ENCODE measurements at places on chromosomes 7 and 10.

GRCh38 chr7:140447841-140448240 lies 31.5 kb downstream of the MKRN1 start:
- no peak for DNase-seq

DNA sequence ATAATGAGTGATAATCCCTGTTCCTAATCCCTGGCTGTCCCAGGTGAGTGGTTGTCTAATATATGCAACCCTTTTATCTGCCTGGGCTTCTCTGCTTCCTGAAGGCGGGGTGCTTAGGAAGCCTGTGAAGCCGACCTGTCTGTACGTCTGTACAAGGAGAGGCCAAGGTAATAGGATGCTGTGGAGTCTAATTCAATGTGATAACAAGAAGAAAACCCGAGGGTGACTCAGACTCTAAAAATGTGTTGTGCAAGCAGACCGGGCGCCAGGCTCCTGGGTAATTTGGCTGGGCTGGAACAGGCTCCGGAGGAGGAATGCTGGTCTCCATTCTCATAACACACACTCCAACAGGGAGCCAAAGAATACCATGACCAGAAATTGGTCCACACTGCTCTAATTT lies 43.6 kb downstream of the THNSL1 start:
- DNase-seq: no peak

- no peak for DNase-seq
Measured at GRCh38 chr10:24718031-24718855, 5.4 kb downstream of the ARHGAP21 start.

GRCh38 chr10:83432261-83433045 lies 706.9 kb upstream of the GHITM start:
- no peak for DNase-seq

DNA sequence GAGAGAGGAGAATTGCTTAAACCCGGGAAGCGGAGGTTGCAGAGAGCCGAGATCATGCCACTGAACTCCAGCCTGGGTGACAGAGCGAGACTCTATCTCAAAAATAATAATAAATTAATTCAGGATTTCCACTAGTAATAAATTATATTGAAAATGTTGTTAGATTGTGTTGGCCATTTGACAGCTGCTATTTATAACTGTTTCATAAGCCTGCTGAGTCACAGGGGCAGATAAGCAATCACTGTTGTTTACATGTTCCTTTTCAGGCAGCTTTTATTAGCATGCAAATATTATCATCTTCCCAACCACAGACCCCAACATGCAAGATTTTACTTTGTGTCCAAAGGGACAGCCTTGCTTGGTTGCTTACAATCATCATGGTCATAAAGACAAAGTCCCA lies 49.5 kb upstream of the ZNF138 start:
- no peak for DNase-seq

DNA sequence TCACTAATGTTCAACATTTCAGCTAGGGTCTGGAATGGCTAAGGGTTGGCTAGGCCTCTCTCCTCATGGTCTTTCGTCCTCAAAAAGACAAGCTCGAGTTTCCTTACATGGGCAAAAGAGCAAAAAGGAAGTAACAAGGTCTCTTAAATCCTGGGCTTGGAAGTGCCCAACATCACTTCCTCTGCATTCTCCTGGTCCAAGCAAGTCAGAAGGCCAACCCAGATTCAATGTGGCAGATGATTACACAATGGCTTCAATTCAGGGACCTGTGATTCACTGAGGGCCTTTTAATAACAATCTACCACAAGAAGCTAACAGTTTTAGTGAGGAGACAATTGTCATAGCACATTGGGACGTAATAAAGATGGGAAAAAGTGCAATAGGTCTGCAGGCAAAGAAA lies 4.4 kb upstream of the NUP205 start:
- DNase-seq: no peak

DNA sequence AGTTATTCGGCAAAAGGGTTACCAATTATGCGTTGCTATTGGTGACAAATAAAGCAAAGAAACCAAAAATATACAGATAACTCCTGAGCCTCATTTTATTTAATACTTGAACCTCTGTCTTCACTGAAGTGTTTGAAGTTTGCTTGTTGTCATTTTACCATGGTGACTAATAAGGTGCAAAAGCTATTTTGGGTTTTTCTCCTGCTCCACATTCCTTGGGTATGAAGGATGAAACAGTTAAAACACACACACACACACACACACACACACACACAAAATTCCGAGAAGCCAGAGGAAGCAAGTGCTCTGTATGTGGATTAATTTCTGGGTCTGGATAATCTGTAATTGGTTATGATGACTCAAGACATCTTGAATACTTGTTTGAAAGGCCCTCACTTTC lies 246.5 kb downstream of the COBL start:
- no peak for DNase-seq

- DNase-seq: no peak
Measured at GRCh38 chr7:14414274-14414986, 425.0 kb upstream of the ETV1 start.

DNA sequence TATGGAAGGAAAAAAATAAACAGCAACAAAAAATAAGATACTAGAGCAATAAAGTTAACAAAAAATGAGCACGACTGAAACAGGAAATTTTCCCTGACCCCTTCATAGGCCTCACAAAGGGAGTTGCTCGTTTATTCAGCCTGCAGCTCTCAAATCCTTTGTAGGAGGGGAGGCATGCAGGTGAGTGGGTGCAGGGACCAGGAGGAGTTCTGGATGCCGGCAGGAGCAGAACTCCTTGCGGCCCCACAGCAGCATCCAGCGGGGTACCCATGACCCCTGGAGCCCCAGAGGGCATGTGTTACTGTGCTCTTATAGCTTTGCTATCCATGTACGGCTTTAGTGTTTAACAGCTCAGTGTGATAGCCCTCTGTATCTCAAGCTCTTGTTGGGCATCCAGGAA lies 5.8 kb downstream of the TAS2R39 start:
- DNase-seq: no peak

DNA sequence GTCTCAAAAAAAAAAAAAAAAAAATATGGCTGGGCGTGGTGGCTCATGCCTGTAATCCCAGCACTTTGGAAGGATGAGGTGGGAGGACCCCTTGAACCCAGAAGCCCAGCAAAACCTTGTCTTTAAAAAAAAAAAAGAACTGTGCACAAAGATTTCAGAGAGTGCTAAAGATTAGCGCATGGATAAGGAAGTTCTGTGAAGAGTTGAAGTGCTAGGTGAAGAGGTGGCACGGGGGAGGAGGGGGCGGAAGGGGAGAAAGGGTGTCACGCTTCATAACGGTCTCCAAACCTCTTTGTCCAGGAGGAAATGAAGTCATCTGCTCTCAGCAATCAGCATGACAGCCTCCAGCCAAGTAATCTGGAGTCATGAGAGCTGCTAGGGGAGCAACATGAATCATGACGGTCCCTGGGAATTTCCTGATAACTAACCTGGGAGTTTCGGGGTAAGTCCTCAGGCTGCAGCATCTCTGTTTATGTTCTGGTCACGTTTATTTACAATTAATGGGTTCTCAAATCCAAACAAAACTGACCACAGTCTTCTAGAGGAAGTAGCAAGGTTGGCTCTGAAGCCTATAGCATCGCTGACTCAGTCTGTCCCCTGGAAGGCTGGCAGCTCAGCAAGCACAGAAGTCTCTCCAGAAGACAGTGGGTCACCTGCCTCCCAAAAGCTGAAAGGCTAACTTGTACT lies 1.9 kb upstream of the PLAU start:
- no peak for DNase-seq

- no peak for DNase-seq
Measured at GRCh38 chr7:36304099-36304425, 85.6 kb upstream of the ANLN start.

DNA sequence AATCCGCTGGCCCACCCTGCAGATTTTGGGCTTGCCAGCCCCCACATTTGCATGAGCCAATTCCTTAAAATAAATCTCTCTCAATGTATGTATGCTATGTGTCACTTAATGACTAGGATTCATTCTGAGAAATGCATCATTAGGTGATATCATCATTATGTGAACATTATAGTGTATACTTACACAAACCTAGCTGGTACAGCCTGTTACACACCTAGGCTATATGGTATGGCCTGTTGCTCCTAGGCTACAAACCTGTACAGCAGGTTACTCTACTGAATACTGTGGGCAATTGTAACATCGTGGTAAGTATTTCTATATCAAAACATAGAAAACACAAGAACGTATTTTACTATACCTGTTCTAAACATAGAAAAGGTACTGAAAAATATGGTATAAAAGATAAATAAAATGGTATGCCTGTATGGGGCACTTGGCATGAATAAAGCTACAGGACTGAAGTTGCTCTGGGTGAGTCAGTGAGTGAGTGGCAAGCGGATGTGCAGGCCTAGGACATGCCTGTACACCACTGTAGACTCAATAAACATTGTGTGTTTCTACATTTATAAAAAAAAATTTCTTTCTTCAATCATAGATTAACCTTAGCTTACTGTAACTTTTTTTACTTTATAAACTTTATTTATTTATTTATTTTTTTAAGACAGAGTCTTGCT lies 135.9 kb downstream of the ABCA13 start:
- DNase-seq: no peak

DNA sequence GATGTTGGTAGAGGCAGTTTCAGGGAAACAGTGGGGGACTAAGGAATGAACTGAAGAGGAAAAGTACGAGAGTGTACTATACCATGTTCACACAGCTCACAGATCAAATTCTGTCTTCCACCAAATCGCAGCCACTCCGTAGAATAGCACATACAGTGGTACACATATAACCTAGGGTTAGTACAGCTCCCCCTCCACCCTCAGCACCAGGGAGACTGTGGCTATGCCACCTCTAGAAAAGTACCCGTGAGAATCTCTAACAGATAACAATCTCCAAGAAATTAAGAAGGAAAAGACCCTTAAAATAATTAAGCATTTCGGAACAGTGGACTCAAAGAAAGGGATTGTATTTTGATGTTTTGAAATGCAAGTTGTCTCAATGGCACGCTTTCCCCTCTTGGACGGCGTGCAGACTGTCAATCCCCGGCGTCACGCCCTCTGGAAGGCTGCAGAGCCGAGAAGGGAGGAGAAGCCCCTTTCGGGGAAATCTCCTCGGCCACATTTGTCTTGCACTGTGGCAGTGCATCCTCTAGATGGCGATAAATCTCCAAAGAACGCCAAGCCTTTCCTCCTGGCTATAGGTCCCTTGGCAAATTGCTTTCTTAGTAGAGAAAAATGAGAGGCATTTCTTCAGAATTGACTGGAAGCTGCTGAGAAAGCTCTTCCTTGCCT lies 345.0 kb downstream of the REEP3 start:
- DNase-seq: no peak

DNA sequence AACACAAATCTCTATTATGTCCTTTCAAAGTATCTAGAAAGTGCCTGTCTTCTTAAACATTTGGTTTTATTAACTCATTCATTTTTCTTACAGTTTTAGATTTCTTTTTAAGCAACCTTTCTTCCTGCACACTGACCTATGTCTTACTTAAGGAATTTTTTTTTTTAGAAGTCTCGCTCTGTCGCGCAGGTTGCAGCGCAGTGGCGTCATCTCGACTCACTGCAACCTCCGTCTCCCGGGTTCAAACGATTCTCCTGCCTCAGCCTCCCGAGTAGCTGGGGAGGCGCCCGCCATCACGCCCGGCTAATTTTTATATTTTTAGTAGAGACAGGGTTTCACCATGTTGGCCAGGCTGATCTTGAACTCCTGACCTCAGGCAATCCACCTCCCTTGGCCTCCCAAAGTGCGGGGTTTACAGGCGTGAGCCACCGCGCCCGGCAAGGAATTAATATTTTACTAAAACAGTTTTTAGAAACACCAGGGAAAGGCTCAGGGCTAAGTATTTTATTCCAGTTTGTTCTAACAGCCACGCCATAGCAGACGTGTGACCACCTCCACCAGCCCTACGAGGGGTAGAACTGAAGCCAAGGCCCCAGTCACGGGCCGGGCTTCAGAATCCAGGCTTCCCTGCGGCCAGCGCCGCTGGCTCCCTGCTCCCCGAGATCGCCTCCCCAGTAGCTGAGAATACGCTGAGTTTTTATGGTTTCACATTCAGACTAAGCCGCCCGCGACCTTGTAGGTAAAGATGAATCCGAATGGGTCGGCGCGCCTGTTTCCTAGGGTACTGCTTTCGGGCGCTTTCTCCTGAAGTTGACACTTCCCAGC lies 941 bp upstream of the LUC7L2 start:
- peak; percentile 21 for DNase-seq

DNA sequence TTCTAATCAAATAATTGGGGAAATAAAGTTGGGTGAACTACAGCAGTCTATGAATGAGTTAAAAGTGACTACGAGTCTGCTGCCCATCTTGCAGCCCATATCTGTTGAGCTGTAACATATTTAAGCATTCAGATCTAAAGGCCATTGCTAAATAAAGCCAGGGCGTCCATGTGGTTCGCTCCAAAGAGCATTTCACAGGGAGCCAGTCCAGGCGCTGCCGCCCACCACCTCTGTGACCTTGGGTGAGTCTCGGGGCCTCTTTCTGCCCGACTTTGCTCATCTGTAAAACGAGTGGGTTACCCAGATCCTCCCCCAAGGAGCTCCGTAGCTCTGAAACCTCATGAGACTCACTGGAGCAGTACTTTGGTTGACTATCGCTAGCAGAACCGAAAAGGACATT lies 223.1 kb downstream of the CUX1 start:
- DNase-seq: no peak

GRCh38 chr10:72086466-72087391 lies 1.6 kb downstream of the SPOCK2 start:
- peak; percentile 55 for DNase-seq

DNA sequence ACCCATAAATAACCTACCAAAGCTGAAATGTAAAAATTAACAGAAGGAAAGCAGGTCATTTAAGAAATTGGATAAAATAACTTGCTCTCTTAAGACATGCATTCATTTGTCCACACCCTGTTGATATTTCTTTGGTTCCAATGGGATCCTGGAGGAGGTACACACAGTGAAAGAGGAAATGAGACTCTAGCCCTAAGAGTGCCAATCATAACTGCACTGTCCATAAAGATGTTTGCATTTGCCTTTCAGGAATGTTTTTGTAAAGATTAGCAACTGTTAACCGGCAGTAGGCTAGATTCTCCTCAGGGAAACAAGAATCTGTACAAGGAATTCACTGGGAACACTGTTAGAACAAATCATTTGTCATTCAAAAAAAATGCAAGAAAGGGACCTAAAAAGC lies 61.0 kb downstream of the MEOX2 start:
- DNase-seq: no peak

DNA sequence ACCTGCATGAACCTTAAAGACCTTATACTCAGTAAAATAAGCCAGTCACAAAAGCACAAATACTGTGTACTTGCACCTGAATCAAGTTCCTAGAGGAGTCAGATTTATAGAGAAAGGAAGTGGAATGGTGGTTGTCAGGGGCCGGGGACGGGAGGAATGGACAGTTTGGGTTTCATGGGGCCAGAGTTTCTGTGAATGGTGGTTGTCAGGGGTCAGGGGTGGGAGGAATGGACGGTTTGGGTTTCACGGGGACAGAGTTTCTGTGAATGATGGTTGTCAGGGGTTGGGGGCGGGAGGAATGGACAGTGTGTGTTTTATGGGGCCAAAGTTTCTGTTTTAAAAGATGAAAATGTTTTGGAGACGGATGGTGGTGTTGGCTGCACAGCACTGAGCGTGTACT lies 260.0 kb upstream of the MKI67 start:
- no peak for DNase-seq
